ENCODE measurements at places on chromosomes 3 and 15. TPM values are rescaled to one million over a fixed set of nuclear protein-coding genes. Genes with fewer than 3 reads are reported as not detected.

- no peak for DNase-seq
Measured at GRCh38 chr3:46490338-46491084, 7.3 kb upstream of the RTP3 start.

DNA sequence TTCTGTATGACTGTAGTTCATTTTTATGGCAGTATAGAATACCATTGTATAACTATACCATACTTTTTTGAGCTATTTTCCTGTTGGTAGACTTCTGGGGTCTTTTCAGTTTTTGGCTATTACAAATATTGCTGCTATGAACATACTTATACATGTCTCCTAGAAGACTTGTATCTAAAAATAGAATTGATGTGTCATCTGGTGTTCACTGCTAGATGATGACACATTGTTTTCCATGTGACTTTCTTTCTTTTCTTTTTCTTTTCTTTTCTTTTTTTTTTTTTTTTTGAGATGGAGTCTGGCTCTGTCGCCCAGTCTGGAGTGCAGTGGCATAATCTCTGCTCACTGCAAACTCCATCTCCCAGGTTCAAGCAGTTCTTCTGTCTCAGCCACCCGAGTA is 69.8 kb downstream of the SH3GL3 start:
- DNase-seq = no peak

- DNase-seq = no peak
Measured at GRCh38 chr3:23806534-23807423, 1.0 kb downstream of the UBE2E1 start.

GRCh38 chr15:69225355-69226022 is 65.1 kb downstream of the GLCE start:
- no peak for DNase-seq

- DNase-seq = no peak
Measured at GRCh38 chr3:75242012-75242735, 422.0 kb upstream of the FRG2C start.

- no peak for DNase-seq
Measured at GRCh38 chr3:129013491-129013891, 12.4 kb downstream of the EFCC1 start.

GRCh38 chr15:78938658-78939488 is 6.0 kb downstream of the CTSH start:
- DNase-seq = no peak

The SAXO2 gene
- 0.41 TPM for total RNA-seq

The RAD51 gene
- total RNA-seq = 39.7 TPM

The CADPS gene
- total RNA-seq = not detected

Data from activated T-cell treated with anti-CD3 and anti-CD28 coated beads, Interleukin-2, amount 50 U/mL, for 4 hours (primary cell).